ENCODE measurements at places on chromosomes 7 and 10.

DNA sequence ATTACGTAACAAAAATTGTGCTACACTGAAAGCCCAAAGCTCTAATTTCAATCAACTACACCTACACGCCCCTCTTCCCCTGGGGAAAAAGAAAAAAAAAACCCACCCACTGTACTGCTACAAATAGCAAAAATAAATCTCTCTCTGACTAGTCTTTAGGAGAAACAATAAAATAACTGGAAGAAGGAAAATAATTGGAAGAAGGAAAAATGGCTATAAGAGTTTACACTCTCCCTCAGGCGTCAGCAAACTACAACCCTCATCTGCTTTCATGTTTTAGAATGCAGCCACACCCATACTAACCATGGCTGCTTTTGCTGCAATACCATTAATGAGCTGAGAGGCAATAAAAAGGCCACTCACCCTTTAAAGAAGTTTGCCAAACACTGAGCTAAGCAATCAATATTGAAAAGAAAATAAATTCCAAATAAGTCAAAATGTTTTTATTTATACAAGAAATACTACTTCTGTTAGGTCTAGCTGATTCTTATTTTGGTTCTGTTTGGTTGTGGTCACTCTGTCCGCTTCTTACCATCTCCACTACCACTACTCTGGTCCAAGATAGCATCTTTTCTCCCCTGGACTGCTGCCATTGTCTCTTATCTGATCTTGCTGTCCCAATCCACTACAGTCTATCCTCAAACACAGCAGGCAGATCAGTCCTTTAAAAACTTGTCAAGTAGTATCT is 3.8 kb downstream of the MINDY3 start:
- no peak overlapping the region for H3K27ac ChIP-seq
- H3K27me3 ChIP-seq = no peaks in the 10 kb centered on the region
- H3K4me1 ChIP-seq = peaks cover 1% of the 10 kb centered on the region
- H3K4me3 ChIP-seq = peak overlapping the region; percentile 20
- DNase-seq = peak; percentile 28
- no peaks in the 10 kb centered on the region for H3K36me3 ChIP-seq

- H3K4me1 ChIP-seq = peaks cover 3% of the 10 kb centered on the region
- H3K36me3 ChIP-seq = peaks cover 36% of the 10 kb centered on the region
- no peak for DNase-seq
- no peak overlapping the region for H3K27ac ChIP-seq
- H3K4me3 ChIP-seq = no peak overlapping the region
- H3K27me3 ChIP-seq = no peaks in the 10 kb centered on the region
Observed at GRCh38 chr10:74061104-74061503, 63.2 kb downstream of the VCL start.

- no peak overlapping the region for H3K4me3 ChIP-seq
- H3K4me1 ChIP-seq = no peaks in the 10 kb centered on the region
- H3K27ac ChIP-seq = no peak overlapping the region
- DNase-seq = peak; percentile 57
- H3K27me3 ChIP-seq = no peaks in the 10 kb centered on the region
Observed at GRCh38 chr7:76191783-76192240, 9.9 kb upstream of the SRRM3 start.

DNA sequence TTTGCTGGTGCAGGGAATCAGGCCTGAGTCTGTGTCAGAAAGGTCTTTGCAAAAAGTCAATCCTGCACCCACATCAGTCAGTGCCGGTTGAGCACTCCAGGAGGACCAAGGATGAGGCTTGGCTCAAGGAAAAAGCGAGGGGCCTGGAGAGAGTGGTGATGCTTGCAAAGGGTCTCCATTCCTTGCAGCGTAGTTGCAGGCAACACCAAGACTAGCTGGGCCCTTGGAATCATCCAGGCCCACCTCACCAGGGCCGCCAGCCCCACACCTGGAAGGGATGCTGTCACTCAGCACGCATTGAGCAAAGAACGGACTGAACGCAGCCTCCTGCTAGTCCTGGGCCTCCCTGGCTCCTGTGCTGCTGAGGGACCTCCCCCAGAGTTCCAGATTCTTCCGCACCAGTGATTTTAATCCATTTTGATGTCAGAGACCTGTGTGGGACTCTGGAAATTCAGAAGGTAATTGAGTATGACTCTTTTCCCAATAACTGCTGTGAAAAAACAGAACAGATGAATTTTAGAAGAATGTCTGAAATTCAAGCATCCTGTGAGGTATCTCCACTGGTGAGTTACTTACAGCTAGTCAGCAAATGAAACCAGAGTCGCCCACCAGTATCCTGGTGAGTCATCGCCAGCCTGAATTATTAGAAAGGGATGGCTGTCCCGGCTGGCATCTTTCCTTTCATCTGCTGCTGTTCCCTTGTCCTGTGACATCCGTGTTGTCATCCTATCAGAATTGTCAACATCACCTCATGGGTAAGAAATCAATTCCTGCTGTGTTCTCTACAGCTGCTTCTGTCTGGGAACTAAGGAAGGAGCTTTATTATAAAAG is 150.8 kb upstream of the NPS start:
- peaks cover 21% of the 10 kb centered on the region for H3K36me3 ChIP-seq
- H3K4me3 ChIP-seq = no peak overlapping the region
- H3K4me1 ChIP-seq = peaks cover 7% of the 10 kb centered on the region
- peak; percentile 36 for DNase-seq
- H3K27ac ChIP-seq = peak overlapping the region; percentile 0

GRCh38 chr7:30450240-30450982 is 28.2 kb downstream of the NOD1 start:
- no peaks in the 10 kb centered on the region for H3K27me3 ChIP-seq
- no peak overlapping the region for H3K4me3 ChIP-seq
- no peaks in the 10 kb centered on the region for H3K4me1 ChIP-seq
- peaks cover 52% of the 10 kb centered on the region for H3K36me3 ChIP-seq
- no peak overlapping the region for H3K27ac ChIP-seq

GRCh38 chr10:46516660-46517416 is 39.6 kb downstream of the GPRIN2 start:
- peak; percentile 80 for DNase-seq
- H3K27ac ChIP-seq = no peak overlapping the region
- peaks cover 4% of the 10 kb centered on the region for H3K4me1 ChIP-seq
- peaks cover 38% of the 10 kb centered on the region for H3K27me3 ChIP-seq
- no peak overlapping the region for H3K4me3 ChIP-seq
- no peaks in the 10 kb centered on the region for H3K36me3 ChIP-seq

- DNase-seq = peak; percentile 27
- peaks cover 17% of the 10 kb centered on the region for H3K36me3 ChIP-seq
- no peak overlapping the region for H3K27ac ChIP-seq
- H3K4me1 ChIP-seq = peaks cover 20% of the 10 kb centered on the region
- no peak overlapping the region for H3K4me3 ChIP-seq
Observed at GRCh38 chr10:124048371-124049290, 44.8 kb downstream of the CHST15 start.

Data from mesenchymal stem cell (in vitro differentiated cells and primary cell).